ENCODE measurements at places on chromosomes 1 and 21.

- DNase-seq = peak; percentile 95
Measured at GRCh38 chr1:78833491-78833890, 173.0 kb downstream of the ADGRL4 start.

- no peak for DNase-seq
Measured at GRCh38 chr21:43305811-43306311, 121.1 kb downstream of the SIK1 start.

DNA sequence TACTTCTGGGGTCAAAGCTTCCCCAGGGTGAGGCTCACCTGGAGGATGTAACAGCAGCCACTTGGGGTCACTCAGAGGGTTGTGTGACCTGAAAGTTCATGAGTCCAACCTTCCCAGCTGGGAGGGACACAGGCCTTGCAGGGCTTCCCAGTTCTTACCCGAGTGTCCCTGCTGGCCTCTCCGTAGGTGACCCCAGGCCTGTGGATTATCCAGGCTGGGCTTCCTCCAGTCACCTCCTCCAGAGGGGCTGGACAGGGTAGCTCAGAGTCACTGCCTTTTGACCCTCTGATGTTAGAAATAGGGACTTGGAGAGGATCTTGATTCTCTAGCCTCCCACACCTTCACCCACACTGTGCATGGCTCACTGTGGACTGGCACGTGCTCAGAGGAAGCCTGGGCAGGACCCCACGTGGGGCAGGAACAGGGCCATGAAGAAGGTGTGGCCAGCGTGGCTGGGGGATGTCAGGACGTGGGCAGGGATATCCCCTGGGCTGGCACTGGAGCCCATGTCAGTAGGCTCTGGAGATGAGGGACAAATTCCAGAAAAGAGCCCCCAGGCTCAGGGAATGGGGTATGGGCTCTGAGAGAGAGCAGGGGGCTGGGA lies 131.8 kb downstream of the ACTL8 start:
- DNase-seq = no peak

DNA sequence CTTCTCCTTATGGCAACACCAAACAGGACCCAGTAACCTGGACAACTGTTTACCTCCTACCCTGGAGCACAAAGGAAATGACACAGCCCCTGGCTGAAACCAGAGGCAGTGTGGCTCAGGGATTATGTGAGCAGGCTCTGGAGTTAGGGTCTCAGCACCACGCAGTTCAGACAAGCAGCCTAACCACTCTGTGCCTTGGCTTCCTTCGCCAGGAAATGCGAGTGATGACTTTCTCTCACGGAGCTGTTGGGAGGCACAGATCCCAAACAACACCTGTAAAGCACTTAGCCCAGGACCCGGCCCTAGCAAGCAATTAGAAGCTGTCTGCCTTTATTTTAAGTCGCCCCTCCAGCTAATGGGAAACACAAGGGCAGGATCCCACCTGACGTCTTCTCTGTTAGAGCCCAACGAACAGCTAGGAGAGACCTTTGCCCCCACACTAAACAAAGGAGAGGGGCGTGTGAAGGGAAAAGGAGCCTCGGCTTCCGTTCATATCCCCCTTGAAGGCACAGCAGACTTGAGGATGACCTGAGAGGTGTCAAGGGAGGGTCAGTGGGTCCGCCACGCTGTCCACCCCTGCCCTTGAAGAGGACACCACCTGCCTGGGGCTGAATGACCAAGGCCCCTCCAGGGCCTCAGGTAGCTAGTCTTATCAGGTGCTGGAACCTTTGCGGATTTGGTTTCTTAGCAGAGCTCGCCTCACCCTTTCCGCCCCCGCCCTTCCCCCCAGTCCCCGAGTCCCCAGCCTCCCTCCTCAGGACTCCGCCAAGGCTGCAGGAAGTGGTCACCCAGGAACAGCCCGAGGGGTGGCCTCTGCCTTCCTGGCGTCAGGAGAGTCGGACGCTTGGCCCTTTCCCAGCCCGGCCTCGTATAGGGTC lies 860 bp downstream of the TMEM63A start:
- peak; percentile 91 for DNase-seq

GRCh38 chr1:26363549-26364448 lies 8.8 kb downstream of the ZNF683 start:
- DNase-seq = peak; percentile 80

DNA sequence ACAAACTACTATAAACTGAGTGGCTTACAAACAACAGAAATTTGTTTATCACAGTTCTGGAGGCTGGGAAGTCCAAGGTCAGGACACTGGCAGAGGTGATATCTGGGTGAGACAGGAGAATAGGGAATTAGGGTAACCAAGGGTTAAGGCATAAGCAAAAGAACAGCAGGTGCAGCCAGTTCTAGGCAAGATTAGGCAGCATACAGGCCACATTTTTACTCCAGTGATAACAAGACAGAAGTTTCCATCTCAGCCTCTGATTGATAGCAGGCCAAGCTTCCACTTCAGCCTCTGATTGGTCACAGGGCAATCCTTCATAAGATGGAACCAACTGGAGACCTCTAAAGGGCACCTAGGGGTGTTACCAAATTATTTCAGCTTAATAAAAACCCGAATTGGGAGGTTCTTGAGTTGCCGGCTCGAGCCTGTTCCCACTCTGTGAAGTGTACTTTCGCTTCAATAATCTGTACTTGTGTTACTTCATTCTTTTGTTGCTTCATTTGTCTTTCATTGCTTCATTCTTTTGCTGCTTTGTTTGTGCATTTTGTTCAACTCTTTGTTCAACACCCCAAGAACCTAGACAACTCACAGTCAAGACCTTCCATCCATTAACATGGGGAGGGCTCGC lies 185.6 kb downstream of the TOMM20 start:
- no peak for DNase-seq

GRCh38 chr21:38741950-38742256 lies 63.8 kb upstream of the ETS2 start:
- no peak for DNase-seq

GRCh38 chr1:143611159-143611558 lies 360.6 kb downstream of the FAM72C start:
- no peak for DNase-seq

DNA sequence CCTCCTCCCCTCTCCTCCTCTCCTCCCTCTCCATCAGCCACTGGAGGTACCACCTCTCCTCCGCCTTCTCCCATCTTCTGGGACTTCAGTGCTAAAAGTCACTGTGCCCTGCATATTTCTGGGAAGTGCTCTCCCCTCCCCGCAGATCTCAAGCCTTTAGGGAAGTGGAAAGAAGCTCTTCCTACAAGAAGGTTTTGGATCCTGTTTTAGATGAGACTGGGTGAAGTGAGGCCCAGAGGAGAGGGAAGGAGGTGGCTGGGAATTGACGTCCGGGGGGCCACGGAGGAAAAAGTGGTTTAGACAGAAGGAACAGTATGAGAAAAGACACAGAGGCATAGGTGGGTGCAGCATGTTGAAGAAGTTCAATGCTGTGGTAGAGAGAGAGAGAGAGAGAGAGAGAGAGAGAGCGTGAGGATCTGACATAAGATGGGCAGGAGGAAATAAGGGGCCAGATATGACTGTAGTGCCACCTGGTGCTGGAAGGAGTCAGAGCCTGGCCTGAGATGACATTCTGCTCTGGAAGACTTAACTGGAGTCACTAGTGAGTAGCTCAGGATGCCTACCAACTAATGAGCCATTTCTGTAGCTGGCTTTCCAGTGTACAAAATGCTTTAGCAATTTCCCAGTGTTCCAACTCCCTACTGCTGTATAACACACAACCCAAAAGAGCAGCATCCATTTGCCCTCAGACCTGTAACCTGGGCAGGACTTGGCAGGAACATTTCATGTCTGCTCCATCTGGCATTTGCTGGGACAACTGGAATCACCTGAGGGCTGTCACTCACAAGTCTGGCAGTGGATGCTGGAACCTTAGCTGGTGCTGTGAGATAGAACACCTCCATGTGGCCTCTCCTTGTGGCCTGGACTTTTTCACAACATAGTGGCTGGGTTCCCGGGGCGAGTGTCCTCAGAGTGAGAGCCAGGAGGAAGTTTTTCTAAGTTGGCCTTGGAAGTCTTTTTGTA lies 16.6 kb upstream of the ZSCAN20 start:
- peak; percentile 83 for DNase-seq

DNA sequence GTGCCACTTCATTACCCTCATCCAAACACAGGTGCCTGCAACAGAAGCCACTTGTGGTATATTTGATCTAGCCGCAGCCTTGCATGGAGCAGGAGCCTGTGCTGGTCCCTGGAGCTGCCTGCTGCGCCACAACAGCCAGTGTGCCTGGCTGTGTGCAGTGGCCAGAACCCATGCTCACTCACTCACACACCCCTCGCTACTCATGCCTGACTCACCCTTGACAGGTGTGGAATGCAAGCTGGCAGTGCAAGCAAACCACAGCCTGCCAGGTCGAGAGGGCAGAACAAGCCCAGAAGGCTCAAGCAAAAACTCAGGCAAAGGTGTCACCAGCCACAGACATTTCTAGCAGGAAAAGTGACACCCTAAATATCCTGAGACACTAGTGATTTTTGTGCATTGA lies 1510.9 kb downstream of the KCNT2 start:
- DNase-seq = peak; percentile 77

GRCh38 chr1:150981805-150982712 lies at the start of gene ANXA9:
TSS of gene ANXA9 (plus strand) at chr1:150982292. CDS start at chr1:150983106, 814 bp downstream.
- peak; percentile 14 for DNase-seq

DNA sequence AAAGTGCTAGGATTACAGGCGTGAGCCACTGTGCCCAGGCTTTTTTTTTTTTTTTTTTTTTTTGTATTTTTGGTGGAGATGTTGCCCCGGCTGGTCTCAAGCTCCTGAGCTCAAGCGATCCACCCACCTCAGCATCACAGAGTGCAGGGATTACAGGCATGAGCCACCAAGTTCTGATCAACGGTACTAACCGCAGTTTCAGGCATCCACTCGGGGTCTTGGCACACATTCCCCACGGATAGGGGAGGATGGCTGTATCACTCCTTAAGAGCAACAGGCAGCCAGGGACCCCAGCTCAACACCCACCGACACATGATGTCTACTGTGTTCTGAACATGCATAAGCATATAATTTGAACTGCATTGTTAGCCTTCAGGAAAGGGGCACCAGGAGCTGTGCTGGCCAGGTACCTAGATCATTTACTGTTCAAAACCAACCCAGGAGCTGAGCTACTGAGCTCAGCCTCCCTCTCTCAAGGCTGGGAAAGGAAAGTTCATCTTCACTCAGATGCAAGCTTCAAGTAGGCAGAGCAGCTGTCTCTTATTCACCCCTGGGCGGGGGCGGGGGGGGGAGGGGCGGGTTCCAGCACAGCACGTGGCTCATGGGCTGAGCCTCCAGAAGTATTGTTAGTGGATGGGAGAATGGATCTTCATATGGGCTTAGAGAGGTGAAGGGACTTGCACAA lies 24.7 kb downstream of the CAPZB start:
- no peak for DNase-seq

GRCh38 chr1:203328714-203329122 lies 22.2 kb downstream of the FMOD start:
- peak; percentile 21 for DNase-seq

DNA sequence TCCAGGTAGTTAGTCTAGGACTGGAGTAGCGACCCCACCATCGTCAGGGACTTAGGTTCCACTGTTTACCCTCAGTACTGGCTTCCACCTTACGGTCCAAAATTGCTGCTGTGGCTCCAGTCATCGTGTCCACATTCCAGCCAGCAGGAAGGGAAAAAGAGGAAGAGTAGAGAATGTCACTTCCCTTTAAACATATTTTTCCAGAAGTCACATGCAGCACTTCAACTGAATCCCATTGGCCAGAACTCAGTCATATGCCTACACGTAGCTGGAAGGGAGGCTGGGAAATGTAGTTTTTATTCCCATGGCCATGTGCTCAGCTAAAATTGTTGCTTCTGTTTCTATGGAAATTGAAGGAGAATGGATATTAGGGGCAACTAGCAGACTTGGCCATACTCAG lies 84.1 kb upstream of the SELENON start:
- DNase-seq = no peak

DNA sequence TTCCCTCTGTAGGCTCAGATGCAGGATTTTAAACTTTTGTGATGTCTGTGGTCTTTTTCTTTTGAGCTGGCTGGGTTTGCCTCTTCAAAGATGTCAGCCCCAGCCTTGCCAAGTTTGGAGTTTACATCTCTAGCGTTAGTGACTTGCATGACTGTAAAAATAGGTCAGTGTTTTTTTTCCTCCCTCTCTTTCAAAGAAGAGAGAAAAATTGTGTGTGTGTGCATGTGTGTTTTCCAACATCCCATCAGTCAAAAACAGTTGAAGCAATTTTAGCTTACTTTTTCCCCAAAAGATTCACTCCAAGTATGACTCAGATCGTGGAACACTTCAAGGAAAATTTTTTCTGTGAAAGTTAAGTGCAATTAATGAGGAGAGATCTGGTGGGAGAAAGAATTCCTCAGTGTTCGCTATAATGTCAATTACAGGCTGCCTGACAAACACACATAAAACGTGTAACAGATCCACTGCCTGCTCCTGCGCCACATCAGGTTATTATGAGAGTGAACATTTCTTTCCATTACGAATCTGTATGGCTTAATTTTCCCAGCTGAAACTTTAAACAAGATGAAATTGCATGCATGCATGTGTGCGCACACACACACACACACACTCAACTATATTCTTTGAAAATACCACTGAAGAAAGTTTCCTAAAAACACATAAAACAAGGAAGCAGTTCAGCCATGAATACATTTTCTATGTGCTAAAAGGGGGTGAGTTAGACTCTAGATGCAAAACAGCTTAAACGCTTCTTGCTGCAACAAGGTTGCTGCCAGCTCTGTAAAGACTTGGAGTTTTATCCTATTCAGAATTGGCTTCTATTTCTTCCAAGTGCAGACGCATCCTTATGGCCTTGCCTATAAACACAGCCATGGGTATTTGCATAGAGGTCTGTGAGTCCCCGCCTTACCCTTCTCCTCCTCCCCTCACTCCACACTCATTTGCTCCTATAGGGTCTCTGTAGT lies 55.5 kb downstream of the TLR5 start:
- DNase-seq = no peak

- no peak for DNase-seq
Measured at GRCh38 chr1:150383631-150384324, 19.8 kb downstream of the RPRD2 start.

- DNase-seq = peak; percentile 36
Measured at GRCh38 chr1:223682502-223682901, 17.0 kb upstream of the CAPN8 start.
